ENCODE measurements at places on chromosomes 5 and 9. TPM values are rescaled to one million over a fixed set of nuclear protein-coding genes. Genes with fewer than 3 reads are reported as not detected.

DNA sequence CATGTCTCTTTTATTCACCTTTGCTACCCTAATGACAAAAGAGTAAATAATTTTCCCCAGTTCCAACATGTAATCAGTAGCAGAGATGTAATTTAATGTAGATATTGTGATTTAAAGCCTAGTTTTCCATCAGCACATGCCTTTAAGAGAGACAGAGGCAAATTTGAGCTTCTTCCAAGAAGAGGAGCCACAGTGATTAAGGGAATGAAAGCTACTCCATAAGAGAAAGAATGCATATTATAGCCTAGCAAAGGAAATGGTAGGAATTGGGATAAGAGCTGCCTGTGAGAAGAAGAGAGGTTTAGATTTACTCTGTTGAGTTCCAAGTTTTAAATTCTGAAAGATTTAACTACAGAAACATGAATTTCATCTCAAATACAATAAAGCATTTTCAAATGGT is 591.0 kb upstream of the DMAC1 start:
- no peak for DNase-seq

DNA sequence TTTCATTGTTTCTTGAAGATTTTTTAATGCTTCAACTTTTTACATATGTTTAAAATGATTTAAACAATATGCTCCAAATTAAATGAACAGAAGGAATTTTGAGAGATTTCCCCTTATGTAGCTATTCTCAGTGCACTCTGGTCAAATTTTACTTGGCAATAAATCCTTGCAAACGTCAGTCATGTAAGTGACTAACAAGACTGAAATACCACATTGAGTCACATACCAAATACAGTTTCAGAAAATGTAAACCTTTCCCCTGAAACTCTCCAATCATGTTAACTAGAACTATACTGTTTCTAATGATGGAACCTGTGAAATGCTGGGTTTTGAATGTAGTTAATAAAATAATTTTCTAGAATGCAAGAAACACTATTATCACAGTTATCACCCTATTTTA is 29.6 kb downstream of the SAR1B start:
- DNase-seq: no peak

DNA sequence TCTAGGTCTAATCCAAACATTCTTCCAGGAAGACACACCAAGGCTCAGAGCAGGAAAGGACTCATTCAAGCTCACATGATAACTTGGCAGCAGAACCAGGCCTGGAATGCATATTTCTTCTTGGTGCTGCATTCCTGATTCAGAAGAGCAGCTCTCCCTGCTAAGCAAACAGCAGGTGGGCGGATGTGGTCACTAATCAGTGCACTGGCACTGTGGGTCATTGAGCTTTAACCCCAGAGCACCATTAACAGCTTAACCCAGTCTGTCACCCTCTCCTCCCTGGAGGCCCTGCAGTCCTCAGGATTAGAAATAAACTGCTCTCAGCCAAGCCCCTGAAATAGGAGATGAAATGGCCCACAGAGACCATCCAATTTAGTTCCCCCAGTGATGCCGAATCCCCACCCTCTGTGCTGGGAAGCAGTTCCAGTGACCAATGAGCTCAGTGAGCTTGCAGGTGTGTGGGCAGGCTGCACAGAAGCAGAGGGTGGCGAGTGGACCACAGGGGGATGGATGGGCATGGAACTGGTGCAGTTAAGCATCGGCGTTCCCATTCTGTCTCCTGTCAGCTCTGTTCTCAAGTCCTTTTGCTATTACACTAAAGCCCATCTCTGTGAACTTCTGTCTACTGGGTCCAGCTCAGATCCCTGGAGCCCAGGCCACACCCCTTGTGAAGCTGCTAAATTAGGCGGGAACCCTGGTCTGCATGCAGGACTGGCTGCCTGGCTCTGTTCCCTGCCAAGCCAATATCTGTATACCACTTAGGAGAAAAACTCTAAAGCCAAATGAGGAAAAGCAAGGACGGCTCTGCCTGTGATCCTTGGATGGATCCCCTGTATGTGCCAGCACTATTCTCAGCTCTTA is 16.6 kb upstream of the MEGF9 start:
- DNase-seq: no peak

GRCh38 chr5:139985733-139986132 is 57.4 kb downstream of the NRG2 start:
- DNase-seq: no peak

DNA sequence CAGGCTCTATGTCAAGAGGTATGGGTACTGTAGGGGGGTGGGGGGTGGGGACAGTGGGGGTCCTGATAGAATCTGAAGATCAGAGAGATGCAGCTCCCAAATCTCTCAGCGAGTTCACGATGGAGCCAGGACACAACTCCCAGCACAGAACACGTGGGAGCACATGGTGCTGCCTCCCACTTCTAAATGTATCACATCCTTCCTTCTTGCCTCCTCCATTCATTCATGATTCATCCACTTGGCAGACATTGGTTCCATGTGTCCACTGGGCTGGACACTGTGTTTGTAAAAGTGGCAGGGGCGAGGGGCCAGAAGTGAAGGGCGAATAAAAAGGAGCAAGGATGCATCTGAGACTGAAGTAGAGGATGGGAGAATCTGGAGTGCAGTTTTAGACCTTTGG is 33.9 kb downstream of the SH3TC2 start:
- no peak for DNase-seq

GRCh38 chr9:94703488-94704140 is 22.9 kb upstream of the AOPEP start:
- DNase-seq: no peak

- DNase-seq: no peak
Measured at GRCh38 chr5:101943784-101944183, 352.3 kb downstream of the SLCO4C1 start.

- DNase-seq: no peak
Measured at GRCh38 chr5:54090495-54091120, 219.8 kb downstream of the ARL15 start.

- no peak for DNase-seq
Measured at GRCh38 chr5:86542532-86542931, 75.2 kb upstream of the COX7C start.

DNA sequence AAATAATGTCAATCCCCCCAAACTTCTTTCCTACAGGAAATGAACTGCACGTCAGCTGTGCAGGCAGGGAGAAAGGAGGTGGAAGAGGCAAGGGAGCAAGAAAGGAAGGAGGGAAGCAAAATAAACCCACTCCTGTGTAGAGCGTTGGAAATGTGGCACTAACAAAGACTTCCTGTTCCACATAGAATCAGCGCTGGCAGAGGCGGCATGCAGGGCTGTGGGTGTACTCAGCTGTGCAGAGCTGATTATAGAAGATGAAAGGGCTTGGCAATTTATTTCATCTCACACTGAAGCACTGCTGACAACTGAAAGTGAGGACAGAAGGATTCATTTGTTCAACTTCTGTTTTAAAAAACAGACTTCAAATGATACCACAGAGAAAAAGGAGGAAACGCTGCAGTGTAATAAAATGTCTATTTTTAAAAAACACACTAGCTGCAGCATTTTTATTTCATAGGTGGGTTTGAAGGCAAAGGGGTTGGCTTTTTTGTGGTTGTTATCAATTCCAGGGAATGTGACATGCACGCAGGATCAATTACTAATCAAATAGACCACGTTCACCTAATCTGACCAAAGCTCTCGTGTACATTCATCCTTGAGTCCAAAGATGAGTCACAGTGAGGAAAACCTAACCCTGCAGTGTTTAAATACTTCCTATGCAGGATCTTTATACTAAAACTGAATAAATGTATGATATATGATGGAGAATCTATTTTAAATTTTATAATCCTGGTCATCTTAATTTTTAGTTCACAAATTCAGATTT is 583.5 kb downstream of the ZNF608 start:
- DNase-seq: no peak

GRCh38 chr9:89576404-89576839 is 28.4 kb upstream of the GADD45G start:
- DNase-seq: no peak

The RASEF gene
- total RNA-seq: 0.16 TPM

The ZNF454 gene
- total RNA-seq: 1.7 TPM

DNA sequence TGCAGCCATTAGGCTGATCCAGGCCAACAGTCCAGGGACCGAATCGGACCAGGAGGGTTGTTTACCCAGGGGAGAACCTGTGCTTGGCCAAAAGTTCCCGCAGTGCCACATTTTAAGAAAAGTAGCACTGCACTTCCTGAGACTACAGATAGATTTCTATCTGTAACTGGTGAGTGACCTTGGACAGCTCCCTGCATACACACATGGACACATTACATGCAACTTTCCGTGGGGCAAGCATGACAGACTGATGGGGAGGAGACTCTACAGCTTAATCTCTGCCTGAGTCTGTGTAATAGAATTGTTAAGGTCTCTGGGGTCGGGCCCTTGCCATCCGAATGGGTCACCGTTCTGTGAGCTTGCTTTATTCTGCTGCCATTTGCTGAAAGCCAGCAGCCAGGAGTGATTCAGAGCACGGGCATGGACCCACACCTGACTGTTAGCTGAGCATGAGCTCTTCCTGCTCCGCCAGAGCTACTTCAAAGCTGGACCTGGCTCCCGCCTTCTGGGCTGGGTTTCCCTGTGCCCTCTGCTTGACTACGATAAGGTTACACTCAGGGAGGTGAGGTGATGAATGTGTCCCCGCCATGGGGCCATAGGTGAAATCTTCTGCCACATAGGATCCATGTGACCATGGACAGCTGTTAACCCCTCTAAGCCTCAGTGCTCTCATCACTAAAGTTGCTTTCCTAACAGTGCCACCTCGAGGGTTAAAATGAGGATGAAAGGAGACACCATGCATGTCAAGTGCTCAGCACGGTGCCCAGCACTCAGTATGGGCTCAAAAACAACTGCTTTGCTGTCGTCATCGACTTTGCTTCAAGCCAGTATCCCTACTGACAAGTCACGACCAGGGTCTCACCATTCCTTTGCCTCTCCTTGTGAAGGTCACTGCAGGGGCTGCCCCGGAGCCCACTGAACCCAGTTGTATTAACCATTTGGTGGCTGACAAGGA is 200.0 kb downstream of the MELK start:
- DNase-seq: no peak

The ACOT12 gene
- not detected for total RNA-seq

The PCDH1 gene
- 16.9 TPM for total RNA-seq

The NAIP gene
- 9.2 TPM for total RNA-seq

- no peak for DNase-seq
Measured at GRCh38 chr5:123278284-123278683, 144.9 kb downstream of the CEP120 start.

The DMRT1 gene
- not detected for total RNA-seq

GRCh38 chr5:143120460-143121134 is 282.9 kb downstream of the NR3C1 start:
- no peak for DNase-seq

DNA sequence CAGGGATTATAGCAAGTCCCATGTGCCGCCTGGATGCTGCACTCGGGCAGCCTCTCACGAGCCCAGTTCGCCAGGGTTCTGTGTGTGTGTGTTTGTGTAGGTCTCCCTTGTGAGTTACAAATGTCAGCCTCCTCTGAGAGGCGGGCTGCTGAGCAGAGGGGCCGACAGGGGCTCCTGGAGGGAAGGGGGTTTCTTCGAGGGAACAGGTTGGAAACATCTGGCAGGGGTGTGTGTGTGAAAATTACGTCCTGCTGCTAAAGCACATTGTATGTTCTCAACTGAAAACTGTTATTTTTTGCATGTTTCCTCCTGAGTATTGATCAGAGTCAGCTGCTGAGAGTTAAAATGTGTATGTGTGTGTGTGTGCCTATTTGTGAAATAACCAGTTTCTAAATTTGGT is 9.7 kb downstream of the GALNT10 start:
- no peak for DNase-seq

DNA sequence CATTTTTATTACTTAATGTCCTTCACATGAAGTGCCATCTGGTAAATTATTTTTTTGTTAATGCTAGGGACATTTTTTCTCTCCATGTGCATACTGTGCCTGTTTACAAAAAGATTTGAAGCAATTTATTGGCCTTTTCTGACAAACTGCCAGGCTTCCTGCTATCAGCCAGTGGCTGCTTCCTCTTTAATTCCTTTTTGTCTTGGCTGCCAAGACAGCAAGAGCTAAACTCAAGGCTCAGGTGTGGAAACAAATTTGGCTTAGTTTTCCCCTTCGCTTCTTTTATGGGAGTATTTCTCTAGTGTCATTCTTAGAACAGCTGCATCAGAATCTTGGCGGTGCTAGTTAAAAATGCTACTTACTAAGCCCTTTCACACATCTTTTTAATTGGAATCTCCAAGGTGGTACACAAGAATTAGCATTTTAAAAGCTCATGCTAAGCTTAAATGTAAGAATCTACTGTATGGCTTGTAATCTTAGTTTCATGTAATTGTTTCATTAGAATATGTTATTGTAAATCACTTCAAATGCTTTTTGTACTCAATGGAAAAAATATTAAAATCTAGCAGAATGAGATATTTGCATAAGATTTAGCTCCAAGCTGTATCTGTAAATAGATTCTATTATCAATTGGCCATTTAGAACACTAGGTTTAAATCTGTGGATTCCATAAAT is 134.2 kb upstream of the RASGRF2 start:
- DNase-seq: no peak

- DNase-seq: no peak
Measured at GRCh38 chr5:110916381-110917049, 155.0 kb upstream of the TSLP start.

DNA sequence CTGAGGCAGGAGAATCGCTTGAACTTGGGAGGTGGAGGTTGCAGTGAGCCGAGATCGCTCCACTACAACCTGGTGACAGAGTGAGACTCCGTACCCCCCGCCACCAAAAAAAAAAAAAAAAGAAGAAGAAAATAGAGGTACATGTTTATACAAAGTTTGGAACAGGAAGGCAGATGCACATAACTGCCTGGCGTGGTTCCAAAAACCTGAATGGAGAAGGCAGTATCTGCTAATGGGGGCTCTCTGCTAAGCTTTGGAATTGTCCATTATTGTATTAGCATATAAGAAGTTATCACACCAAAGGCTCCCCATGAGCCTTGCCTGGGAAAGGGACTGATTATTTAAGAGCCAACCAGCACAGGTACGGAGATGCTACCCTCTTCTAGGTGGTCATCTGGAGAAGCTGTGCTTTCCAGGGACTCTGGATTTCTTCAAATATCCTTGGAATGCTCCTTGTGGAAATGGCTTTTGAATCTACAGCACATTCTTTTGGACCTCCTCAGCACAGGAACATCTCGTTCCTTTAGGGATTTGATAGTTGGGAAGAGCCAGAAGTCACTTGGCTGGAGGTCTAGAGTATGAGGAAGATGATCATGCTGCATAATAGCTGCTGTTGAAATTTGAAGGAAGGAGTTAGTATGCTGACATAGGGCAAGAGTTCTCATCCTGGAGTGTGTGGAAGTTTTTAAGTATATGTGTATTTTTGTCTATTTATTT is 42.5 kb upstream of the ABCA1 start:
- no peak for DNase-seq

The GRXCR2 gene
- total RNA-seq: 0.78 TPM

DNA sequence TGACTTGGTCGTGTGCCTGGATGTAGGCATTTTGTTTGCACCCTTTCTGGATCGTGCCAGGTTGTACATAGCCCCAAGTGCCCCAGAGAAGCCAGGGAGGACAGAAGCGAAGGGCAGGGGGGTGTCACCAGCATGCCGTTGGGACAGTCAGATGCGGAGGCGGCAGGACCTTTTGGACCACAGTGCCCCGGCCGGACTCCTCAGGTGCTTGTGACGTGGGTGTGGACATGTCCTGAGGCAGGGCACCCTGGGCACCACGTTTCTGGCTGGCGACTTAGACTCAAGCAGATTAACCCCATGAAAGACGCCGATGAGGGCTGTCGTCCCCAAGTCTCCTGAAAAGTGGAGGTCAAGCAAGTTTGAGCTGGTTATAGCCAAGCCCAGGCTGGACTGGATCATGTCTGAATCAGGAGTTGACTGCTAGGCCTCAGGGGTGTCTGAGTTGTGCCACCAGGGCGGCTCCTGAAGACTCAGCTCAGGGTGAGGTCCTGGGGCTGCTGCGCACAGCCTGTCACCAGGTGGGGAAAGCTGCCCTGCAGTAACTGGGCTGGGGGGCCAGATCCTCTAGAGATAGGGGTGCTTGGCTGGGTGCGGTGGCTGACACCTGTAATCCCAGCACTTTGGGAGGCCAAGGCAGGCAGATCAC is 42.0 kb downstream of the HABP4 start:
- no peak for DNase-seq
